ENCODE measurements at places on chromosomes 12 and 14.

GRCh38 chr12:12212769-12213168 is 54.1 kb downstream of the LRP6 start:
- DNase-seq: no peak

DNA sequence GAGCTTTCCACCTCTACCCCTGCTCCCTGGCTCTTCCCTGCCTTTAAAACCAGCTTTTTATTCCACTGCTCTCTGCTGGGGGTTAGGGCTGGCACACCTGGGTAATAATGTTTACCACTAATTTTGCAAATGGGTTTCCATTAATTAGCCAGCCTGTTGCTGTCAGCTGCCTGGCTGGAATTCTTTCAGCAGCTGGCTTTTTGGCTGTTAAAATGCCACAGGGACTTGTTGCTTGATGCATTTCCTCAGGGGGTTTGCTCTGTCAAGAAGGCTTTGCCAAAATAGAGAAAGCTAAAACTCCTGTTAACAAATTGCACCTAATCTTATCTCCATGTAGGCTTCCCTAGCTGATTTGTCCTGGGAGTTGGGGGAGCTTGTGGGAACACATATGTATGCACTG is 51.8 kb upstream of the PSMC1 start:
- DNase-seq: no peak

DNA sequence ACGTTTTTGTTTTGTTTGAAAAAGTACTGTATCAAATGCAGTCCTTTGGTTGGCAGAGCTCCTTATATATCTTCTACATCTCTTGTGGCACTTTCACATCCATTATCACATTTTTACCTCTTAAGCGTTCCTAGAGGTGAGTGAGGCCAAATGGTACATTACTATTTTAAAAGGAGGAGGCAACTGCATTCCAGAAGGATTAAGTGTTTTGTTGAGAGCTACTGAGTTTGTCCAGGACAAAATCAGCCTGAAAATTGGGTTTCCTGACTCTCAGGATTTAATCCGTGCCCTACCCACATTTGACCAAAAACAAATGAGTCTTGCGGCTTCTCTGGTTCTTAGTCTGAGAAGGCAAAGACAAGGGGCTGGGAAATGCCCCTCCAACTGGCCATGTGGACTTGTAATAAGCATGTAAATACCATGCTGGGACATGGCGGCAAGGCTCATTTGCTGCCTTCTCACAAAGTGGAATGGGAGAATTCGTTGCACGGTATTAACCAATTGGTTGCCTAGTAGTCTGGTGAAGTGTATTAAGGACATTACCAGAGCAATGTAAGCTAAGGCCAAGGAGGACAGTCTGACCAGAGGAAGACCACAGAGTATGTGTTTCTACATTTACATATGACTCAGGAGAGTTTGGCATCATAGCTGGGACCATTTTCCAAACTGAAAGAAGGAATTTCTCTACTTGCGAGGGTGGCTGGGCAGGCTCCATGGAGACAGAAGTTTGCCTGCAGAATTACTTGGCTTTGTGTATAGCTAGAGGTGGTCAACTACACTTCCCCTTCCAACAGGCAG is 175.8 kb upstream of the PLXNC1 start:
- DNase-seq: no peak

GRCh38 chr12:6375269-6376078 is at the start of gene SCNN1A:
Gene SCNN1A (minus strand): TSS chr12:6375563. CDS start chr12:6374783, 780 bp downstream.
- DNase-seq: peak; percentile 78

DNA sequence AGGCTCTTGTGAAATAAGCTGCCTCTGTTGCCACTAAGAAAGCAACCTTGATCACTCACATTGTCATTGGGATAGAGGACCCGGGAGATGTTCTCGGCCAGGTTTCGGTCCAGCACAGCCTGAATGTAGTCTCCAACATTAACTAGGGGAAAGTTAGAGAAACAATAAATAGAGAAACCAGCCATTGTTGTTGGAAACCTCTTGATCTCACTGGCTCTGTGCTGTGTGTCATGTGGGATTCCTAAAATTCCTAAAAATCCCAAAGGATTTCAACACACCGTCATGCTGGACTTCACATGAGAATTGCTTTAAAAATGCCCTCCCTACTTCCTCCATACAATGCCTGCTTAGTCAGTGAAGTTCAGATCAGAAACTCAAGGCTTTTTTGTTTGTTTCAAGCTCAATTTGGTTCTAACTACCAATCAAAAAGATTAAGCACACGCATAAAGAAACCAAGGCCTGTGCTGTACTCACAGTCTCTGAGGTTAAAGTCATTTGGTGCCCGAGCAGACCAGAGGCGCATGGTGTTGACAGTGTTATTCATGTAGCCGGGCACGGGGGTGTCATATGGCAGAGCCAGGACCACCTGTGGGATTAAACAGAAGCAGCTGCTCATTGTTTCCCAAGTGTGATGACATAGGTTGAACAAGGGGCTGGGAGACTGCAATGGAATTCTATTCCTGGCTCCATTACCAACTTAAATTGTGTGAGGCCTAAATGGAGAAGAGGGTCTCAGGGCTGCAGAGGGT is 23.6 kb downstream of the PYGL start:
- DNase-seq: no peak

GRCh38 chr12:82436354-82436753 is 78.0 kb downstream of the METTL25 start:
- no peak for DNase-seq

DNA sequence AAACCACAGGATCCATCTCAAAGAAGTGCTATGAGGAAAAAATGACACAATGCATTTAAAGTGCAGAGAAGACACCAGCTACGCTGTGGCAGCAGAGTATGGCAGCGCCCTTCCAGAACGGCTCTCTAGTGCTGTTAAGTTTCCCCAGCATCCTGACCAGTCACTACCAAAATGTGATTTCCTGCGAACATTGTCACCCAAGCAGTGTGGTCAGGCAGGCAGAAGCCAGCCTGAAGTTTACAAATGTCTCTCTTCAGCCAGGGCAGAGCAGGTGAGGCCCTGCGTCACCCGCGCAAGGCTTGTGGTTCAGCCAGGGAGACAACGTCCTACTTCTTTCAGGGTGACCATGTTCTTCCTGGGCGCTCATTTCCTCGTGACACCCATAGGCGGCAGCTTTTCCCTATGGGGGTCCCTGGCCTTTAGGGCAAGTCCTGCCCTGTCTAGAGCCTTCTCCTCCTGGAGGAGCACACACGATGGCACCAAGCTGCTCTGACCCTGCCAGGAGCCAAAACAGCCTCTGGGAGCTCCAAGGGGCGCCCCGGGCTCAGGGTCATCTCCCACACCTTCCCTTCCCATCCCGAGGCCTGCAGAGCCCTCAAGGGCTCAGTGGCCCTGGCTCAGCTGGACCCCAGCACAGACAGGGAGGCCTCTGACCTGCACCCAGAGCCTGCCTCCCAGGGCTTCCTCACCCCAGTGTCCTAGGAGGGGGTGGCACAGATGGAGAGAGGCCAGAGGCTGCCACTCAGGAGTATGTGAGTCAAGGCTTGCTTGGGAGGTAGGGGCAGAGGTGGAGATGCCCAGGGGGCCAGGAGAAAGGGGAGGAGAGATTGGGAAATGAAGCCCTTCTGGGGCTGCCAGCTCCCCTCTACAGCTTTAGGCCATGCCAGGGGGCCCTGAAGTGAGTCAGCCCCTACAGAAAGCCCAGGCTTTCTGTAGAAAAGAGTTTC is 41.9 kb downstream of the PSMA6 start:
- no peak for DNase-seq

GRCh38 chr14:64468451-64468850 is 3.2 kb downstream of the AKAP5 start:
- DNase-seq: no peak

GRCh38 chr14:56561606-56562005 is 18.0 kb upstream of the TMEM260 start:
- no peak for DNase-seq

- DNase-seq: no peak
Measured at GRCh38 chr12:105418821-105419291, 88.4 kb downstream of the C12orf75 start.

- peak; percentile 31 for DNase-seq
Measured at GRCh38 chr12:107091989-107092641, 1.2 kb downstream of the CRY1 start.

DNA sequence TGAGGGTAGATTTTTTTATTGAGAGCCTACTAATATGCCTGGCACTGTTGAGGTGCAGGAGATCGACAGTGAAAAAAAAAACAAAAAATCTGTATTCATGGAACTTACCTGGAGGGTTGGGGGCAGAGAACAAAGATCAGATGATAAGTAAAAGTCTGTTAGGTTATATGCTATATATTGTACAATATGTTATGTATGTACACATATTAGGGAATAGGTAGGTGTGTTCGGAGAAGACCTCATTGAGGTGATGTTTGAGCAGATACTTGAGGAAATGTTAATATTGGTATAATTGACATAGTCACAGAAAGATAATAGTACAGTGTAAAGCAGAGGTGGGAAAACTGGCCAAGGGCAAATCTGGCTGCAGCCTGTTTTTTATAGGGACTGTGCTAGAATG is 5.6 kb downstream of the ARF6 start:
- no peak for DNase-seq

GRCh38 chr14:29674566-29675285 is 252.9 kb downstream of the PRKD1 start:
- DNase-seq: no peak

DNA sequence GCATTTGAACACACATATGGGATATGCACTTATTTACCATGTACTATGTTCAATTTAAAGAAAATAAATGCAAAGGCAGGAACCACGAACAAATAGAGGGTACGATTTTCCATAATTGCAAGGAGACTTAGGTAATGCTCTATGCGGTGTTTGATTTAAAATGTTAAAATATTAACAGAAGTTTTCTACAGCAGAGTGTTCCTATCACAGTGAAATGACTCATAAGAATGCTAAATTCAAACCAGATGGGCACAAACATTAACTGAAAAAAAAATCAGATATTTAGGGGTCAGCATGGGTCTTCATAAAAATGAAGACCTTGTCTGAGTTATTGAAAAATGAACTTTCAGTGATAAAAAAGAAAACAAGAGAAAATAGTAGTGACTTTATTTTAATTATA is 65.4 kb downstream of the LLPH start:
- DNase-seq: no peak

- no peak for DNase-seq
Measured at GRCh38 chr14:69625299-69626131, 14.1 kb downstream of the SUSD6 start.

GRCh38 chr12:6724409-6724797 is 557 bp downstream of the COPS7A start:
- no peak for DNase-seq

Measured in NCI-H510A (cell line).